Activated naive CD4-positive, alpha-beta T cell (primary cell): ENCODE measurements at places on chromosomes 5 and 9.

- no peak for DNase-seq
Observed at GRCh38 chr9:83027153-83027891, 35.6 kb downstream of the RASEF start.

DNA sequence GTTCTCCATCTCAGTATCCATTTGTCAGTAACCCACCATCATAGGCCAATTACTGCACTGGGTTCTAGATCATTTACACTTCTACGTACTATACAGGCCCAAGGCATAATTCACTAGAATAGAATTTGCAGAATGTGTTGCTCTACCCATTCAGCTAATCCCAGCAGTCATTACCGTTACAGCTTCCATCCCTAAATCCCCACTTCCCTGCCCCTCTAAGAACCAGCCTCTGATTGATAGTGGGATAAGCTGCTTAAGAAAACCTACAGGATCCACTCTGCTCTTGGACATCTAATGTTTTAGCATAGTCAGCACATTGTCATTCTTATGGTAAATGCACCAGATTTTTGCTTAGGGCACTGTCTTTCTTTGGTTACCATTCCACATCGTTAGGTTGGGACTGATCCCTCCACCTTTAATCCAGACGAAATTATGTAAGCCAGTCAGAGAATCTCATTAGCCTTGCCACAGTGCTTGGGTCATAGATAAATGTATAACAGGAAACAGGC is 39.3 kb upstream of the CHD1 start:
- DNase-seq, result no peak

DNA sequence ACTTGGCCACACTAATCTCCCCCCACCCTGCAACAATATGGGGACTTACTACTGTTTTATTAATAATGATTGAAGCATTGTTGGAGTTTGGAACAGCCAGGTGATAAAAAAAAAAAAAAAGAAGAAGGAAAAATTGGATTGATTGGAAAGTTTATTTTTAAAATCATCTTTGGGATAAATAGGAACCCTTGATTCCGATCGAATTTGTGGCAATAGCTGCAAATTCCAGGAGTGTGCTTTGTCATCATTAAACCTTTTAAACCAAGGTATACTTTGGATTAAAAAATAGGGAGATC is 907 bp upstream of the NR2F1 start:
- DNase-seq, result no peak

DNA sequence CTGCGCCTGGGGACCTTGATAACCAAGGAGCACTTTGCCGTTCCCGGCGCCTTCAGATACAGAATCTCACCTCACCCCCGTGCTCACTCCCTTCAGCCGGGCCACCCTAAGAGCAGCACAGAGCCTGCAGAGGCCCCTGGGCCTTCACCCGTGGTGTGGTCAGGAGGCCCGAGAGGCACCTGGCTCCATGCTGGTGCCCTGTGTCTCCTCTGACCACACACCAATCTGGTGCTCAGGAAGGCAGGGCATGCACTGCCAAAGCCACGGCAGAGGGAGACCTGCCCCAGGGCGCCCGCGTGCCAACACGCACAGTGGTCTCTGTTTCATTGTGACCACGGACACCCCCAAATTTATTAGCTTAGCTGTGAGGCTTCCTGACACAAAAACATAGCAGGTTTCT is 11.3 kb downstream of the IRX4 start:
- no peak for DNase-seq

GRCh38 chr9:98846081-98846480 is 38.6 kb downstream of the GALNT12 start:
- DNase-seq, result no peak

DNA sequence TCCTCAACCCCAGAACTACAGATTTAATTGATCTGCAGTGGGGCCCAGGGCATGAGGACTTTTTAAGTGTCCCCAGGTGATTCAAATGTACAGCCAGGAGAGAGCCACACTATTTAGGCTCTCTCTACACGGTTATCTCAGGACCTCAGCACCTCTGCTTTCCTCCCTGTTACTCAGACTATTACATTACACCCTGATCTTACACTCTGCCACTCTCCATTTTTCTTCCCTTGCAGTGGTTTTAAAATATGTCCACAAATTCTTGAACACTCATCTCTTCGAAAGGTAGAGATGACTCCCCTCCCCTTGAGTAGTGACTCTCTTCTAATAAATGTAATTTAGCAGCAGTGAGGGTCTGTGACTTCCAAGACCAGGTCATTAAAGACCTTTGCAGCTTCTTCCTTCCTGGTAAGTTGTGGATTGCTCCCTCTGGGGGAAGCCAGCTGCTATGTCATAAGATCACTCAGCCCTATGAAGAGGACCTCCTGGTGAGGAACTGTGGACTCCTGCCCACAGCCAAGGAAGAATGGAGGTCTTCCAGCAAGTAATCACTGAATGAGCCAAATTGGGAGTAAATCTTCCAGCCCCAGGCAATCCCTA is 87.5 kb upstream of the SSBP2 start:
- DNase-seq, result no peak

DNA sequence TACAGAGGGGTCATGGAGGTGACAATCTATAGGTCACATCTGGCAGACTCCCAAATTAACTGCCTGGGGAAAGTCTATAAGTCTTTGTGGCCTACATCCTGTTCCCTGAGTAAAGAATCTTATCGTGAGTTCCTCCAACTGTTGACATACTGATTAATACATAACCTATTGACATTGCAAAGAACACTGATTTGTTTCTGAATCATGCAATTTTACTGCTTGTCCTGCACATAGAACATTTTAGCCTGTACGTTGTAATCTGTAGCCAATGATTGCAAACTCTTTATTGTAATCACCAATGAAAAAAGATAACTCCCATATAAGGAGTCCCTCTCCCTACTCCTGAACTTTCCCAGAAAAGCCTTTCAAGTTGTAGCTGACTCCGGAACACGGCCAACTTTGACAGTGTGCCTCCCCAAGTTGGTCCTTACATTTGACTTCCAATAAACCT is 18.8 kb upstream of the OR2K2 start:
- DNase-seq, result no peak

GRCh38 chr9:83196946-83197345 is 134.0 kb upstream of the RASEF start:
- DNase-seq, result no peak

DNA sequence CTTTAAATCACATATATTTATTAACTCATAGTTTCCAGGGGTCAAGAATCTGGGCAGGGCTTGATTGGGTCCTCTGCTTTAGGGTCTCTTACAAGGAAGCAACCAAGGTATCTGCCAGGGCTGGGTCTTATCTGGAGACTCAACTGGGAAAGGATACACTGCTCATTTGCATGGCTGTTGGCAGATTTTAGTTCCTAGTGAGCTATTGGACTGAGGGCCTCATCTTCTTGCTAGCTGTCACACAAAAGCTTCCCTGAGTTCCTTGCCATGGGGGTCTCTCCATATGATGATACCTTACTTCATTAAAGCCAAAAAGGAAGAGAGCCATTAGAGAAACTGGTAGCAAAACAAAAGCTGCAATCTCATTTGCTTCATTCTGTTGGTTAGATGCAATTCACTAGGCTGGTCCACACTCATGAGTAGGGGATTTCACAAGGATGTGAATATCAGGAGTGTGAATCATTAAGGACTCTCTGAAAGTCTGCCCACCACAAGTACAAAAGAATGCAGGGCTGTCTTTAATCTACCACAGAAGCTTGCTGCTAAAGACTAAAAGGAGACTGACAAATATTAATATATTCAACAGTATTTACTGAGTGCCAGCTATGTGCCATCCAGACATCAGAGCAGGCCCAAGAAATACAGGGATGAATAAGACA is 42.0 kb upstream of the TIMD4 start:
- no peak for DNase-seq

GRCh38 chr9:13689925-13690324 is 410.4 kb upstream of the MPDZ start:
- DNase-seq, result no peak

GRCh38 chr5:126965061-126965475 is 65.3 kb downstream of the MARCHF3 start:
- no peak for DNase-seq

GRCh38 chr5:133396814-133397213 is 215.5 kb downstream of the FSTL4 start:
- no peak for DNase-seq

DNA sequence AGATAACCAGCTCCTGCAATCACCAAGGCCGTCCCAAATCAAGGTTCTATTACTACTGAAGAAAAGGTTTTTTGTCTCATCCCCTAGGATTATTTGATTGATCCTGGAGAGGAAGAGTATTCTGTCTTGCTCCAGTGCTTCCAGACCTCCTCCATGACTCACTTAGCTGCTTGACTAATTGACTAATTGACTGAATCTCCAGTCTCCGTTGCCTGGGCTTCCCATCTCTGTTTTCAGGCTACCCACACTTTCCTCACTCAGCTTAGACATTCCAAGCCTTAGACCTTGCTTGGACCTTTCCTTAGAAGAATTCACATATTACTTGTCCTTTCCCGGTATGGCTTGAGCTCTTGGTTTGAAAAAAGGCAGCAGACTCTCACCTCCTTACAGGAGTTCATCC is 60.6 kb downstream of the FRMD3 start:
- no peak for DNase-seq

GRCh38 chr5:171614971-171615653 is 170.5 kb upstream of the SMIM23 start:
- DNase-seq, result no peak

DNA sequence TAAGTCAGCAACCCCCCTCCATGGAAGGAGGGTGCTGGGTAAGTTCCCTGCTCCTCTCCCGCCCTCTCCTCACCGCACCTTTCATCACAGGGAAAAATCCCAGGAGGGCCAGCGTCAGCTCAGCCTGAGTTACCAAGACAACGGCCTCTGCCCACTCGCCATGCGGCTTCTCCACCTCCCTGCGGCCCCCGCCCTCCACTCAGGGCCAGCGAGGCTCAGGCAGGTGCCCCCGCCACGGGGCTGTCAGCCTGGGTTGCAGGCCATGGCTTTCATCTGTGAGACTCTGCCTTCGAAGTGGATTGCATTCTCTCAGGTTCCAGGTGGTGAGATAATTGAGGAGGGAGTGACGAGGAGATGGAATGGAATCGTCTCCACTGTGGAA is 27.2 kb upstream of the LAMC3 start:
- DNase-seq, result no peak

DNA sequence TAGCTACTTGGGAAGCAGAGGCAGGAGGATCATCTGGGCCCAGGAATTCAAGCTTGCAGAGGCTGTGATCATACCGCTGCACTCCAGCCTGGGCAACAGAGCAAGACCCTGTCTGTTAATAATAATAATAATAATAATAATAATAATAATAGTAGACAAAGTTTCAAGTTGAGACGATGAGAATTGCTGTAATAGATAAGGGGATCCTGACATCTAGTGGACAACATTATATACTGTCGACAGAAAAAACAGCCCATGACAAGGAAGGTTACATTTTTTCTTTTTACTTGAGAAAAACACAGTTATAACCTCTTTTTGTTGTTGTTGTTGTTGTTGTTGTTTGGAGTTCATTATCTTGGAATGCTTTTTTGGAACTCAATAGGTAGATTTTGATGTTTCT is 35.3 kb downstream of the NDFIP1 start:
- no peak for DNase-seq

DNA sequence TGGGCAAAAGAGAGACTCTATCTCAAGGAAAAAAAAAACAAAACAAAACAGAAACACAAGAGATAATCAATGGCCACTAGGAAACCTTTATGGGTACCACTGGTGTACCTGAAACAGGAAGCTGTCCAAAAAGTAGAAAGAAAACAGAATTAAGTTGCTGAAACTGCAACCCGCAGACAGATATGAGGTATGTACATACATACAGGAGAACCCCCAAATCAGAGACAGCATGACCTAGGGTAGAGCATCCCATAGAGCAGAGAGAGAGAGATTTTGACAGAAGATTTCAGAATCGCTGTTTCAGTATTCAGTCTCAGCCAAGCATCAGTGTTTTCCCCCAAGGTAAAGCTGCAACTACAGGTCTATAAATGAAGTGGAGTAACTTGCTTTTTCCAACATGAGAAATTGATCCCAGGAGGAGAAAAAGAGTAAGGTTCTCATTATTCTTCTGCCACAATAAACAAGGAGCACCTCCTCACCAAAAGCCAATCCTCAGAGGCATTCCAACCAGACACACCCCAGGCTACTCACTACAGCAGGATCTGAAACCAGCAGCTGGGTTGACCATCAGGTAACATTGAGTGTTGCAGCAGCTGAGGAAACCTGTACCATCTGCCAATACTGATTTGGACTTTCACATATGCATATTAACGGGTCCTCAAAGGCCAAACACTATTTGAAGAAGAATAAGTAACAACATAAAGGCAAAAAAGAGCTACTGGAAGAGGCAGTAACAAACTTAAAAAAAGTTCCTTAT is 630.0 kb downstream of the TAF11L14 start:
- DNase-seq, result no peak

GRCh38 chr9:110580850-110581249 is 1.3 kb upstream of the SVEP1 start:
- no peak for DNase-seq

DNA sequence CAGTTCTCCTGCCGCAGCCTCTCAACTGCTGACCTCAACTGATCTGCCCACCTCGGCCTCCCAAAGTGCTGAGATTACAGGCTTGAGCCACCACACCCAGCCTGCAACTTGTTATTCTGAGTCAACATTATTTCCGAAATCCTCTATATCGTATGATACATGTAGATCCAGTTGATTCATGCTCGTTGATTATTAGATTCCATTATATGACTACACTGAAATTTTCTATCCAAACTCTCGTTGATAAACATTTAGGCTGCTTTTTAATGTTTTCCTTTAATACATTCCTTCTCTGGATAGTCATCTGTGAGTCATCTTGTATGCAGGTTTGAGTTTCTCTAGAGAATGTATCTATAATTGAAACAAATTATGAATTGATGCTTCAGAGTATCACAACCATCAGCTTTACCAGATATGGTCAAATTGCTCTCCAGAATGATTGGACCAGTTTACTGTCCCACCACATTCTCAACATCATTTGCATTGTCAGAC is 4.1 kb downstream of the CDK7 start:
- no peak for DNase-seq

GRCh38 chr9:121628401-121628800 is 23.0 kb upstream of the DAB2IP start:
- no peak for DNase-seq

GRCh38 chr5:167255926-167256325 is 1035.5 kb upstream of the WWC1 start:
- DNase-seq, result no peak

- DNase-seq, result no peak
Observed at GRCh38 chr5:129858131-129858675, 46.1 kb upstream of the CHSY3 start.

DNA sequence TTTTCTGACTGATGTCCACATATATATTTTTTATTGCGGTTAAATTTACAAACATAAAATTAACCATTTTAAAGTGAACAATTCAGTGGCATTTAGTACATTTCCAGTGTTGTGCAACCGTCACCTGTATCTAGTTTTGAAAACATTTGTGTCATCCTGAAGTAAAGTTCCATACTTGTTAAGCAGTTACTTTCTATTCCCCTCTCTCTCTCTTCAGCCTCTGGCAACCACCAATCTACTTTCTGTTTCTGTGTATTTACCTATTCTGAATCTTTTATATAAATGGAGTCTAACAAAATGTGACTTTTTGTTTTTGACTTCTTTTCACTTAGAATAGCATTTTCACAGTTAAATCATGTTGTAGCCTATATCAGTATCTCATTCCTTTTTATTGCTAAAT is 480.1 kb upstream of the SMARCA2 start:
- no peak for DNase-seq
